Left renal cortex interstitium (tissue), 4 donors: ENCODE measurements at places on chromosomes 3 and 15.

DNA sequence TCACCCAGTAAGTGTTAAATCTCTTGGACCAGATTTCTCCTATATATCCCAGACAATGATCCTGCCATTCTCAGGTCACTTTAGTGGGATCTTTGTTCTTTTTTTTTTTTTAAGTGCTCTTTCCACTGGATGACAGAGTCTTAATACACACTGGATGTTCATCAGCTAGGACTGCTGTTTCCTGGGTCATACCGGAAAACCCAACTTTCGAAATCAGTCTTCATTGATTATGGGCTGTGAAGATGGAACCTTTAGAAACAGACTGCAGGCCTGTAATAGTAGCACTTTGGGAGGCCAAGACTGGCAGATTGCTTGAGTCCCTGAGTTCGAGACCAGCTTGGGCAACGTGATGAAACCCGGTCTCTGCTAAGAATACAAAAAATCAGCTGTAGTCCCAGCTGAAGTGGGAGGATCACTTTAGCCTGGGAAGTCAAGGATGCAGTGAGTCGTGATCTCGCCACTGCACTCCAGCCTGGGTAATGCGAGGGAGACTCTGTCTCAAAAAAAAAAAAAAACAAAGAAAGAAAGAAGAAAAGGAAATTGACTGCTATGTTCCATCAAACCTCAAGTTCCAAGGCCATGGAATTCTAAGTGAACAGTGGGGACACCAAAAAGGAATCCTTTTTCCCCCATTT lies 2.3 kb downstream of the EOGT start:
- no peak for DNase-seq

- no peak for DNase-seq
Measured at GRCh38 chr3:63493101-63493500, 159.4 kb upstream of the SNTN start.

GRCh38 chr15:26050984-26051383 lies 187.9 kb upstream of the ATP10A start:
- no peak for DNase-seq

- DNase-seq = no peak
Measured at GRCh38 chr3:5585085-5585484, 397.6 kb downstream of the EDEM1 start.

GRCh38 chr15:83430441-83430840 lies 16.7 kb upstream of the SH3GL3 start:
- no peak for DNase-seq

DNA sequence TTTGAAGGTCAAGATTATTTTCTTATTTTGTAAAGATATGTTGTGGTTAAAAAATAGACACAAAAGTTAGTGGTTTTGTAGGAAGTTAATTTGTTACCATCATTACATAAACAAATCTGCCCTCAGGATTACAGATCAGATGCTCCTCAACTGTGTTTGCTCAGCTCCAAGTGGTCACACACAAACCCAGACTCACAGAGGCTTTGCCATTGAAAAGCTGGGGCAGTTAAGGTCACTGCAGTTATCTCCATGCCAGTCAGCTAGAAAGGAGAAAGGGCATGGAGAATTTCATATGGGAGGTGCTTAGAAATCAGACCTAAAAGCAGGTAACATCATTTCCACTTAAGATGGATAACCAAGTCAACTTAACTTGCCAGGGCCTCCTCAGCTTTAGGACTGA lies 825.7 kb upstream of the GBE1 start:
- DNase-seq = no peak

DNA sequence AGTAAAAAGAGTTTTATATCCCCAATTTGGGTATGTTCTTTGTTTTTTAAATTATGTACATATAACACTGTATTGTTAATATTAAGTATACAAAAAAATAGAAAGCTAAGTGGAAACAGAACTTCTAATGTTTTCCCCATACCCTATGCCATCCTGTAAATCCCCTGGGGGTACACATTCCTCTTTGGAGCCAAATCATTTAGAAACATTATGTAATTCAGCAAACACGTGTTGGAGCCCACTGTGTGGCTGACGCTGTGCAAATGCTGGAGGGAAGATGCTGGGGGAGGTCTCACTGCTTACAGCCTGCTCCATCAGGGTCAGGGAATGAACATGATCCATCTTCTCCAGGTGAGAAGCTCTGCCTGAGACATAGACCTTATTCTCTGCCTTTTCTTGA lies 52.8 kb downstream of the CRTC3 start:
- no peak for DNase-seq

DNA sequence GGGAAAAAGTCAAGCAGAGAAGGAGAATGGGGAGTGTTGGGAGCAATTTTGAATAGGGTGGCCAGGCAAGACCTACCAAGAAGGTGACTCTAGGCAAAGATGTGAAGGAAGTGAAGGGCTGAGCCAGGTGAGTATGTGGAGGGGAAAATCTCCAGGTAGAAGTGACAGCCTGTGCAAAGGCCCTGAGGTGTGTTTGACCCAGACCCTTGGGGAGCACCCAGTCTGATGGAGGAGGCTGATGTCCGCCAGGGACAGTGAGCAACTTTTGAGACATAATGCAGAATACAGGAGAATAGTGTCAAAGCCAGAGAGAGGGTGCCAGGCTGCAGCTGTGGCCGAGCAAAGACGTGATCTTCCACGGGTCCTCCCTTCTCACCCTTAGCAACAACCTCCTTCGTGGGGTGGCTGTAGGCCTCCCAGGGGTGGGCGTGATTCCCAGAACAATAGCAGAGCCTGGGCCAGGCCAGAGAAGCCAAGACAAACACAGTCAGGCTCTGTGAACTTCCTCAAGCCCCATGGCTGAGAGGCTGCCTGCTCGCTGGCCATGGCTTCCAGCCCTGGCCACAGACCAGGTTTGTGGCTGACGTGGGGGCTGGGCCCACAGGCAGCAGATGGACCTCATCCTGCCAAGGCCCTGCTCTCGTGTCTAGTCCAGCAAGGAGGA lies 58.1 kb downstream of the SLC6A6 start:
- no peak for DNase-seq

GRCh38 chr15:101537483-101538080 lies 48.1 kb upstream of the PCSK6 start:
- no peak for DNase-seq

GRCh38 chr15:84104853-84105252 lies 130.7 kb upstream of the GOLGA6L4 start:
- DNase-seq = no peak

DNA sequence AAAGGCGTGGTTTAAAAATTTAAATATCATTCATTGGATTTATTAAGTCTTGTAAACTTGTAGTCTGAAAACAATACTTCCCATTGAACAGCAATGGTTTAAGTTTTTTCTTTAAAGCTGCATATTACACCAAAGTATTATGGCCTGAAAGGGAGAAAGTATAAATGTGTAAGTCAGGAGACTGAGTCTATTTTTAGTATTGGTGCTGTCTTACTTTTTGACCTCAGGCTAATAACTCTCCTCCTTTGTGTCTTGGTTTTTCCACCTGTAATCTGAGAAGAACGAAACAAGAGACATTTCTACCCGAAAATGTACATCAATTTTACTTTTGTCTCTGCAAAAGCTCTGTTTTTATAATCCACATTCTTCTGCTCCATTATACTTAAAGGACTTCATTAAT lies 7.6 kb downstream of the C15orf61 start:
- DNase-seq = no peak

- no peak for DNase-seq
Measured at GRCh38 chr3:43782541-43782940, 91.8 kb downstream of the ABHD5 start.

DNA sequence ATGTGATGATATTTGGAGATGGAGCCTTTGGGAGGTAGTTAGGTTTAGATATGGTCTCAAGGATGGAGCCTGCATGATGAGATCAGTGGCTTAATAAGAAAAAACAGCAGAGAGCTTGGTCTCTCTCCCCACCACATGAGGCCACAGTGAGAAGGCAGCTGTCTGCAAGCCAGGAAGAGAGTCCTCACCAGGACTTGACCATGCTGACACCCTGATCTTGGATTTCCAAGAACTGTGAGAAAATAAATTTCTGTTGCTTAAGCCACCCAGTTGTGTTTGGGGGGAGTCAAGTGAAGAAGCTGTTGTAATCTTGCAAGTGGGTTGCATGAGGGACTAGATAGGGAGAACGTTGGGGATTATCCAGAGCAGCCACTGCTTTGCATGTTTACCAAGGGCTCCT lies 62.3 kb upstream of the TNFAIP8L3 start:
- DNase-seq = no peak

DNA sequence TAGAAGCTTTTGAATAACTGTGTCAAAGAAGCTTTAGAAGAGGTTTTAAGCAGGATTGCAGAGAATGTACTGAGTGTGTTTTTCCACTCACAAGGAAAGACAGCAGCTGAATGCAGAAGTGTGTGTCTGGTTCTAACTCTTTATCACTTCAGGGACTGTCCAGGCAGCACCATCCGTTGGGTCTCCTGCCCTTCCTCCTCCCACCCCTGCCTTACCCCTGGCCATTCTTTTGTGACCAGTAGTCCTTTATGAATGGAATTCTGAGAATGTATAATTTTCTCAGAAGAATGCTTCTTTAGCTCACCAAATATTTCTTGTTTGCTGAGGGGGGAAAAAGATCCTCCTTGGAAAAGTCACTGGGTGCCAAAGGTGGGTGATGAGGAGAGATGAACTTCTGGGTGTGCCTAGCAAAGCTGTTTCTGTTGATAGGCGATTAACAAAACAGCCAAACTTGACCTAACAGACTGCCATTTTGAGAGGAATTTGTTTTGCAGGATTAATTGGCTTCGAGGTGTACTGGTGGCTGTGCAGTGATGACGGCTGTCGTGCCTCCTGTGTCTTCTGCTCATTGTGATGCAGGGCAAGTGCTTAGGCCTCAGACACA lies 70.9 kb downstream of the IGF1R start:
- DNase-seq = no peak

- no peak for DNase-seq
Measured at GRCh38 chr15:66707310-66708082, 5.5 kb downstream of the SMAD6 start.
